T follicular helper cell (primary cell): ENCODE measurements at places on chromosomes 2 and 18.

DNA sequence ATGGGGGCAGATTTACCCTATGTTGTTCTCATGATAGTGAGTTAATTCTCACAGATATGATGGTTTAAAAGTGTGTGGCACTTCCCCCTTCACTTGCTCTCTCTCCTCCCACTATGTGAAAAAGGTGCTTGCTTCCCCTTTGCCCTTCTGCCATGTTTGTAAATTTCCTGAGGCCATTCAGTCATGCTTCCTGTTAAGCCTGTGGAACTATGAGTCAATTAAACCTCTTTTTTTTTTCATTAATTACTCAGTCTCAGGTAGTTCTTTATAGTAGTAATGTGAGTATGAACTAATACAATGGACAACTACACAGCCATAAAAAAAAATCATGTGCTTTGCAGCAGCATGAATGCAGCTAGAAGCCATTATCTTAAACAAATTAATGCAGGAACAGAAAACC, 118.5 kb downstream of the CALCRL start:
- no peak for DNase-seq

DNA sequence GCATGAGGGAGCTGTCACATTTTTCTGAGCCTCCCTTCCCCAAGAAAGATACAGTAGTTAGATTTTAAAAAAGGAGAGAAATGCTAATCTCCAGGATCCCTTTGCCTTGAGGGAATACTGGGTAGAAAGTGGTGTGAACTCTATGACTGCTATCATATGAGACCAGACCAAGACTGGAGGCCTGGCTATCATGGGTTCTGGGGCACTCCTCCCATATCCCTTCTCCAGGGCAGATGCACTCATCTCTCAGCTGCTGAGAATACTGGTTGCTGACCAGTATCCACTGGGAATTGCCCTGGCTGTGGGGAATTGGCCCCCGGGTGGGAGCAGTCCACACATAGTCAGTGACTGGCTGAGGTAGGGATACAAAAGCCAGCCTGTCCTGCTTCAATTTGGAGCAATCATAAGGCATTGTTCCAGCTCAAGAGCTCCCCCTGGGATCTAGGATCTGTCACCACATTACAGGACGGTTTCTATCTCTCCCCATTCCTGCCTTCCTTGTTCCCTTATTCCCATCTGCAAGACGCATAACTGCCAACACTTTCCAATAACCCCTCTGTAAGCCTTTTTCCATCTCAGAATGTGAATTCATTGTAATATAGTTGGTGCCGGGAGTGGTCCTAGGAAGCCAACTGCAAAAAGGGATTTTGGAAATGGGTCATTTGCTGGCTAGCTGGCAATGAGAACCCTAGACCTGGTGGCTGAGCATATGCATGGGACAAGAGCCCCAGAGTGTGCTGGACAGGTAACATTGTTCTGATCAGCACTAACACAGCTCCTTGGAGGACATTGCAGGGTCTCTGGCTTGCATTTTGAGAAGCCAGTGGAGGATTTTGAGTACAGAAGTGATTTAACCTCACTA, 35.4 kb upstream of the REEP1 start:
- no peak for DNase-seq

DNA sequence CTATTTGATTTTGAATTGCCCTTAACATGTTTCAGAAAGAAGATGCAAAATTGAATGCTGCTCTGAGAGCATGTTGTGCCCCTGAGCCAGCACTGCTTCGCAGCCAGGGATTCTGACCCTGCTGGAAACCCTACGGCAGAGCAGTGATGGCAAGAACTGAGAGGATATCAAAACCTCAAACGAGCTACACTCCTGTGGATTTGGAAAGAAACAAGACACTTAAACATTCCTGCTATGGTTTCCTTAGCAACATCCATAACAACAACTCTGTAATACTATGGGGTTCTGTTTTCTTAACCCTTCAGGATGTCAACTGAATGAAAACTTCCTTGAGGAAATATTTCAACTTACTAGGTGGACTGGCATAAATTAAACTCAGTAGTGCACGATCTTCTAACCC, 649.1 kb downstream of the NYAP2 start:
- no peak for DNase-seq

DNA sequence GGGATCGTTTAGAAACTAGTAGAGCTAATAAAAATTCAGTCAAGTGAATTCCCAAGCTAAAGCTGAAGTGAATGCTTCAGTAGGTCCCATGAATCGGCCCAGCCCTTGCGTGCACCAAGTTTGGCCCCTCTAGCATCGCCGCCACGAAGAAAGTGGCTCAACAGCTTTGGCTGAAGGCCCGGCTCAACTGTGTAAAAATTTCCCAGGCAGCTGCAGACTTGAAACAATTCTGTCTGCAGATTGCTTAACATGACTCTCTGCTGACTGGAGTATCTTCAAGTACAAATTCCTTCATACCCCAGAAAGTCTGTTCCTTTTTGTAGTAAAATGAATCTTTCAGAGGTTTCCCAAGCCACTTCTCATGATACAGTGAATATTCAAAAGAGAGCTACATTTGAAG, 32.7 kb downstream of the ALMS1 start:
- DNase-seq, result no peak

DNA sequence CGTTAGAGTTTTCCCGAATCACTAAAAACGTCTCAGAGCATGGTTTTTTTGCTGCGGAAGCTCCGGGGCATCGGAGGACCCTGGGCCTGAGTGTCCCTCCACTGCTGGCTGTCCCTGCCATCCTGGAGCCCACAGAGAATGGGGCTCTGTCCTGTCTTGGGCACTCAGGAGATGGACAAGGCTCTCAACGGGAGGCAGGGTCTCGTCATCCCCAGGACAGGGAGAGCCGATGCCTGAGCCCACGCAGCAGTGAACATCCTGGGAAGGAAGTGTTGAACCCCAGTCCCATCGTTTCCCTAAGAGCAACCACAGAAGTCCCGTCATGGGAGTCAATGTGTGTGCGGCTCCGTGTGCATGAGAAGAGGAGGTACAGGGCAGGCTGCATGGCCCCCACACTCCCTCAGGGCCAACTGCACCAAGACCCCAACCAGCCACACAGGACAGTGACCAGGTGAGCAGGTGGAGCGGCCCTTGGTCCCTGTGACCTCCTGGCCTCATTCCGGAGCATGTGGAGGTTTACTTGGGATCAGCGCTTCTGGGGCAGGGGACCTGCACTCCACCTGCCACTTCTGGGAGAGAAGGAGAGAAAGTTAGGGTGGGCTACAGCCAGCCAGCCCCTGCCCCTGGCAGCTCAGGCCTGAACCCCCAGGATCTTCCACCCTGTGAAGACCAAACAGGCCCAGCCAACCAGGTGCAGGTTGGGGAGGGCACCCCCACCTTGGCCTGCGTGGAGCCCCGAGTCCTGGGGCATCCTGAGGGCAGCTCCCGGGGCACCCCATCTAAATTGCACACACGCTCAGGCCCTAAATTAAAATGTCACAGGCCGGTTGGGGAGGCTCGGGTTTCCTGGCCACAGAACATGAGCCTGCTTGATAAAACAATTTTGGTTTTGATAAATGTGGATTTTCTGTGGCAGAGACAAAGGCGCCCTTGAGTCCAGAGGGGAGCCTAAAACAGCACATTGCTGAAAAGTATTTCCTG, 3.1 kb upstream of the SNED1 start:
- no peak for DNase-seq

DNA sequence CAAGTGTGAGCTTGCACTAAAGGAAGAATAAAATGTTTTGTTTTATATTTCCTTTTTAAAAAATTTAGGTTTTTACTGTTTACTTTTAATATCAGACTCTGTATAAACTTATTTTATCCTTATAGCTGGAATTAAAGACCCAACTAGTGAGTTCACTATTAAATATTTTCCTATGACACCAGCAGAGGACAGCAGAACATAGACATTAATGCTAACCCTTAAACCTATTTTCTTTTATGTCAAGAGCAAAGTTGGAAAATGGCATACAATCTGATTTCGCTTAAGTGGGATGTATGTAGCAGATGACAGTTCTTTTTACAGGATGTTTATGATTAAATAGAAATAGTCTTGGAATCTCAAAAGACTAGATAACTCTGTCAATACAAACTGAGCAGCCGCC, 188.2 kb upstream of the XIRP2 start:
- no peak for DNase-seq

- no peak for DNase-seq
Measured at GRCh38 chr2:129331638-129332037, 647.8 kb upstream of the RAB6C start.
